Foreskin melanocyte (primary cell): ENCODE measurements at places on chromosomes 1 and 21.
A peak's percentile ranks its signal among the peaks of the same experiment; 100 is the strongest.

GRCh38 chr1:198326915-198327314 lies 170.1 kb downstream of the NEK7 start:
- no peak for DNase-seq

- peak; percentile 26 for DNase-seq
Measured at GRCh38 chr1:18234790-18235242, 127.2 kb downstream of the IGSF21 start.

DNA sequence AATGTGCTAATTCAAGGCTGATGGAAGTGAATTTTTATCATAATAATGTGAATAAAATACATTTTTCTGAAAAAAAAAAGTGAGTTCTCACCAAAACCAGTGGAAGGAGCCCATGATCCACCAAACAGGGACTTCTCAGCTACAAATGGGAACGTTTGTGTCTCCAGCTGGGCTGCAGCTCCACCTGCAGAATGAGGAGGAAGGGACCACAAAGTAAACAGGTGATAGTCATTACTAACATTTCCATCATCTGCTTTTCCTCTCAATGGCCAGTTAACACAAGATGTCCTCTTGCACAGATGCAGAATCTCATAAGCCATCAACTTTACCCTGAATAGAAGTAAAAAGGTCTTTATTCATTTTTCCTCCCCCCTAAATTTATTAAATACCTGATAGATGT lies 246.2 kb downstream of the MRPL39 start:
- no peak for DNase-seq

- no peak for DNase-seq
Measured at GRCh38 chr21:36725793-36726386, 27.0 kb downstream of the SIM2 start.

GRCh38 chr1:203796236-203796605 lies 798 bp downstream of the ZBED6 start:
- DNase-seq: no peak

GRCh38 chr1:65414538-65414937 lies 5.9 kb upstream of the LEPR start:
- DNase-seq: no peak

DNA sequence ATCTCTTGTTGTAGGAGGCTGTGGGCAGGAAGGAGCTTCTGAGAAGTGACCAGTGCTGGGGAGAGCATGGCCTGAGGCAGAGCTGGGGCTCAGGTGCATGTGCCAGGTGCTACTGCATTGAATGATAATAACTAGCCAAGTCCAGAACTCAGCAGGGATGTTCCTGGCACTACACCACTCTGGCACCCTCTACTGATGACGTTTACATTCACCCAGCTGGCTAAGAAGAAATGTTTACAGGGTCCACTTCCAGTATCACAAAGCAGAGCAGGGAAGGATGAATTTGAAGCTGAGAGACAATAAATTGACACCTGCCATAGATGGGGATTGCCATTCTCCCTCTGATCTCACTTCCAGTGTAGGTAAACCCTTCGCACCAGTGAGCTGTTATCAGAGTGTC lies 411.8 kb downstream of the SETD4 start:
- DNase-seq: no peak

- no peak for DNase-seq
Measured at GRCh38 chr21:38958940-38959691, 153.4 kb downstream of the ETS2 start.

DNA sequence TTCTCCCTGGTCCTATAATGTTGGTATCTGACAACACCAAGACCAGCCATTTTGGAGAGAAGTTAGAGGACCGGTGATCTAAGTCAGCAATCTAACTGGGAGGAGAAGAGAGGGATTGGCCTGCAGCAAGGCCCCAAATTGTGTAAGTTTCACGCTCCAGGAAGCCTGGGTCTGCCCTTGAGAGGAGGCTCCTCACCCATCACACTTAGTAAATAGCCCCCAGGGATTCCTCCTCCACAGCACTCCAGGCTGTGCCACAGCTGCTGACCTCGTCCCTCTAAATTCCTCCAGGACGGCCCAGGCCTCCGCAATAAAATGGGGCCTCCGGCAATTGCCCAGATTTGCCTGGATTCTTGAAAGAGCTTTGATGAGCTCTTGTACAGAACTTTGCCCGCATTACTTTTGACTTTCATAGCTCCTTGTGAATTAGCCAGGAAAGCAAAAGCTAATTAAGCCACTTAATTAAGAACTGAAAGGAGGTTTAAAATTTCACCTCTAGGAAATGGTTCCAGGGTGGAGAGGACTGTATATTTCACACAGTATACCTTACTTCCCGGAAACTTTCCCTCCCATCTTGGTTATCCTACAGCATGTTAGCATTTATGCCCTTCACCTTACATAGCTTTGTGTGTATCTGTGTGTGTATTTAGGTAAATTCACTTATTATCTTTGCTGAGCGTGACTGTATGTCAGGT lies 90.5 kb downstream of the LAMC2 start:
- no peak for DNase-seq

GRCh38 chr1:112322018-112322417 lies 74.0 kb upstream of the CTTNBP2NL start:
- DNase-seq: no peak

DNA sequence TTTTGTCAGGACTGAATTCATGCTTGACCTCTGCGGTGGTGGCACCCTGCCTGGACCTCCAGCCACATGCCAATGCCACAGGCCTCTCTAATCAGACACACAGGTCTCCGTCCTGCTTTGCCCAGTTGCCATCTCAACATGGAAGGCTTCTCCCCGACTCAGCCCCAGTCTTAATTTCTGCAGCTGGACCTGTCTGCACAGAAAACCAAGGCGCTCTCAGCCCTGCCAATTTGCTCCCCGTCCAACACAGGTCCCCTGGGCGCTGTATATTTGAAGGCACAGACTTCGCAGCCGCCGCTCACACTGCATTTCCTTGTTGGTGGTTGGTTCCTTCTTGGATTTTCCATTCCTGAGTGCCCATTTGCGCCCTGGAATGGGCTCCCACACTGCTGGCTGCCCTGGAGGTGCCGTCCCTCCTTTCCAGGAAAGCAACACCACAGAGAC lies 28.0 kb upstream of the PLEKHG5 start:
- no peak for DNase-seq

- DNase-seq: no peak
Measured at GRCh38 chr1:37989361-37989930, 376 bp downstream of the SF3A3 start.

DNA sequence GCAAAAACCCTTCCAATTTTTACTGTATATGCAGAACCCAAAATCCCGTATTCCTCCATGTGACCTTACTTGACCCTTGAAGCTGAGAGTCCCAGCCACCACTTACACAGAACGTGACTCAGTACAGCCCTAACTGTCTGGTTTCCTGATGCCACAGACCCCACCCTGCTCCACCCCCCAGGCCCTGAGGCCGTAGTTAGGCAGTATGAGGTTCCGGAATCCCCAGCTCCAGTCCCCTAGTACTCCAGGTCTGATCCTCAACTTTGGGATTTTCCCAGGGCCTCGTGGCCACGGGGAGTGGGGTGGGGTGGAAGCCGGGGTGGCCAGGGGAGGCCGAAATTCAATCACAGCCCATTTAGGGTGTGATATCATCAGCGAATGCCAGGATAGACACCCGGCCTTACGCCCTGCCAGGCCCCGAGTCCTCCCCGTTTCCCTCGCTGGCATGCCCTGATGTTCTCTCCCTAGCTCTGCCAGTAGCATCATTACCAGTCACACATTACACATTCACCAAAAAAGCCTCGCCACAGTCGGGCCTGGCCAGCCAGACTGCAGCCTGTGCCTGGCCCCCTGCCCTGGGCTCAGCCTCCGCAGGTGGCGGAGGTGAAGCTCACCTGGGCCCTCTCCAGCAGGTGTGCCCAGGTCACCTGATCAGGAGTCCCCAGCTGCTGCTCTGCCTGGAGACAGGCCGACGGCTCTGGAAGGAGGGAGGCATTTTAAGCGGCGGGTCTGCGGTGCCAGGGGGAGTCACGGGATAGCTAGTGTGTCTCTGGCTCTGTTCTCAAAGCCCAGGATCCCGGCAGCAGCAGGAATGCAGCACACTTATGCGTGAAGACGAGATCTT lies 70.8 kb downstream of the SCCPDH start:
- no peak for DNase-seq

DNA sequence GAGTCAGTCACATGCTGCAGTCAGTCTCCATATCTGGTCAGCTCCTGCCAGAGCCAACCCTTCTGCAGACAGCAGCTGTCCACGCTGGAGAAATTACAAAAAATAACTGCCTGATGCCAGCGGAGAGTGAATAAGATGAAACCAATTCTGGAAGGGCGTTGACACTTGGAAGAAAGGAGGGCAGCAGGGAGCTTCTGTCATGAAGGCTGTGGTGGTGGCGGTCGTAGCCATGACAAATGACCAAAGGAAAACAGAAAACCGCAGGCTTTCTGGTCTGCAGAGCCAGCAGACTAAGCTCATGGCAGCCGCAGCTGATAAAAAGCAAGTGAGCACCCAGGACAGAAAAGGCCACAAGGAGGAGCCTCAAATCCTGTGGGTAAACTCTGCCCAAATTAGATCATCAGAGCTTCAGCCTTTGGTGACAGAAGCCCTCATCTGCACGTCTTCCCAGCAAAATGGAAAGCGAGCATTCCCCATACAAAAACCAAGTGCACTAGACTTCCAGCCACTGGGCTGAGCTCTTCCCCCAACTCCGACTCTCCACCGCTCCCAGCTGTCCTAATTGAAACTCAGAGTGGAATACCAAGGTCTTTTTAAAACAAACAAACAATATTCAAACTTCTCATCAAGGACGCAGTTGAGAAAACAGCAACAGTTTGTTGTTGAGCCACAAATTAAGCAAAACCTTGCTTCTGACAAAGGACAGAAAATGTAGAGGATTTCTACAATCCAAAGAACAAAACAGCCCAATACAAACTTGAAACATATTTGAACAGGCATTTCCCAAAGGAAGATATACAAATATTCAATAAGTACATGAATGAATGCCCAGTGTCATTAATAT lies 28.7 kb downstream of the RSPH1 start:
- peak; percentile 18 for DNase-seq

- no peak for DNase-seq
Measured at GRCh38 chr1:30679201-30679975, 44.0 kb downstream of the MATN1 start.

- DNase-seq: no peak
Measured at GRCh38 chr1:53592521-53592982, 133.4 kb downstream of the DMRTB1 start.

DNA sequence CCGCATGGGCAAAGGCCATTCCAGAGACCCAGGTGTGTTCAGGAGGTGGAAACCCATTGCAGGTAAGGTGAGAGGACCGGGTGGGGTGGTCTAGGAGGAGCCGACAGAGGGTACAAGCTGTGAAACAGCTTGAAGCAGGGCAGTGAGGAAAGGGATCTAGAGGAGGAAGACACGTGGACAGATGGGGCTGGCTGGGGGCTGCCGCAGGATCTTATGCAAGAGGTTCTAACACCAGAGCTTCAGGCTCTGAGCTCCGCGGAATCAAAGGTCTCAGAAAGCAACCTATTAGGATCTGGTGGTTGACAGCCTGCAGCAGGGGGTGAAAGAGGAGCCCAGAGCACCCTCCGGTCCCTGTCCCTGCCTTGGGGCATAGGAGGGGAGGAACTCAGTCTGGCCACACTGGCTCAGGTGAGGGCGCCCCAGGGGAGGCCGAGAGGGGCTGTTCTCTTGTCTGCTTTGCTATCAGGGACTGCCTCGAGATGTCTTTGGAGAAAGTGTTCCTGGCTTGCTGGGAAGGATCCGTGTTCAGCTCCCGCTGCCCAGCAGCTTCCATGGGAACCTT lies 1.9 kb downstream of the TFF1 start:
- DNase-seq: no peak

GRCh38 chr1:80444171-80444570 lies 1356.6 kb upstream of the ADGRL2 start:
- DNase-seq: no peak

GRCh38 chr1:208002672-208003071 lies 91.7 kb upstream of the CD34 start:
- no peak for DNase-seq

- peak; percentile 79 for DNase-seq
Measured at GRCh38 chr1:209926045-209926444, 12.0 kb upstream of the SYT14 start.

DNA sequence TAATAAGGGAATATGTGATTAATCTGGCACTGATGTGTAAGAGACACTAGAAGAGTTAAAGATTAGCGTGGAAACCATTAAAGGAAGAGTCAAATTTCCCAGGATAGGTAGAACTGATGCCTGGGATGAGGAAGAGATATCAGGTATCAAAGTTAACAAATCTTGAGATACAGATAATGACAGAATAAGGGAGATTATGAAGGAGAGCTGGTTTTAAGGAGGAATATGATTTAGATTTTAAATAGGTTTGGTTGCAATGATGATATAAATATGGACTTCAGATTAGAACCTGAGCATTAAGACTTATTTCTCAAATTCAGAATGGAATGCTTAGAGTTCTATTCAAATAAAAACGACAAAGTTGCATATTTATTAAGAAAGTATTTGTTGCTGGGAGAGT lies 26.2 kb downstream of the MAGI3 start:
- no peak for DNase-seq

- no peak for DNase-seq
Measured at GRCh38 chr1:77560741-77561140, 121.7 kb downstream of the ZZZ3 start.

GRCh38 chr1:214423045-214423444 lies 128.4 kb downstream of the PTPN14 start:
- no peak for DNase-seq

- DNase-seq: no peak
Measured at GRCh38 chr1:40980068-40980452, 564 bp downstream of the CTPS1 start.

- DNase-seq: no peak
Measured at GRCh38 chr1:7580923-7581753, 190.0 kb upstream of the VAMP3 start.

- DNase-seq: peak; percentile 75
Measured at GRCh38 chr1:66253330-66253921, 280.5 kb upstream of the SGIP1 start.

DNA sequence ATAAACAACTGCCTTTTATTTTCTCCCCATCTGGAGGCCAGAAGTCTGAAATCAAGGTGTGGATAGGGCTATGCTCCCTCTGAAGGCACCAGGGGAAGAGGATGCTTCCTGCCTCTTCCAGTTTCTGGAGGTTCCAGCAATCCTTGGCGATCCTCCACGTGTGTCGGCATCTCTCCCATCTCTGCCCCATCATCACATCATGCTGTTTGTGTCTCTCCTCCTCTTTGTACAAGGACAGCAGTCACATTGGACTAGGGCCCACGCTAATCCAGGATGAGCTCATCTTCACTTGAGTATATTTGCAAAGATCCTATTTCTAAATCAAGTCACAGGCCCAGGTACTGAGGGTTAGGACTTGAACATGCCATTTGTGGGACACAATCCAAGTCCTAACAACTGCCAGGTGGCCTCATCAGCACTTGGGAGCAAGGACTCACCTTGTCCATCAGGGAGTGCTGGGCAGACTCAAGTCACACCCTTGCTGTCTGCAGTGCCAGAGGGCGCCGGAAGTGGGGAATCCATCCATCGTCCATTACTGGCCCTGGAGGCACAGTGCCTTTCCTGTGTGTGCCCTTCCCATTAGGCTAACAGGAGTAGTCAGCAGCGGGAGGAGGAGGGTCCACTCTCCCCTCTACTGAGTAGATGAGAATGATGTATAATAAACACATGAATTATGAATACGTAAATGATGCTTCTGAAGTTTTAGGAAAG lies 185.4 kb upstream of the AJAP1 start:
- DNase-seq: no peak

- no peak for DNase-seq
Measured at GRCh38 chr1:44947063-44947773, 39.2 kb downstream of the EIF2B3 start.
